ENCODE measurements at places on chromosomes 7 and 10.

DNA sequence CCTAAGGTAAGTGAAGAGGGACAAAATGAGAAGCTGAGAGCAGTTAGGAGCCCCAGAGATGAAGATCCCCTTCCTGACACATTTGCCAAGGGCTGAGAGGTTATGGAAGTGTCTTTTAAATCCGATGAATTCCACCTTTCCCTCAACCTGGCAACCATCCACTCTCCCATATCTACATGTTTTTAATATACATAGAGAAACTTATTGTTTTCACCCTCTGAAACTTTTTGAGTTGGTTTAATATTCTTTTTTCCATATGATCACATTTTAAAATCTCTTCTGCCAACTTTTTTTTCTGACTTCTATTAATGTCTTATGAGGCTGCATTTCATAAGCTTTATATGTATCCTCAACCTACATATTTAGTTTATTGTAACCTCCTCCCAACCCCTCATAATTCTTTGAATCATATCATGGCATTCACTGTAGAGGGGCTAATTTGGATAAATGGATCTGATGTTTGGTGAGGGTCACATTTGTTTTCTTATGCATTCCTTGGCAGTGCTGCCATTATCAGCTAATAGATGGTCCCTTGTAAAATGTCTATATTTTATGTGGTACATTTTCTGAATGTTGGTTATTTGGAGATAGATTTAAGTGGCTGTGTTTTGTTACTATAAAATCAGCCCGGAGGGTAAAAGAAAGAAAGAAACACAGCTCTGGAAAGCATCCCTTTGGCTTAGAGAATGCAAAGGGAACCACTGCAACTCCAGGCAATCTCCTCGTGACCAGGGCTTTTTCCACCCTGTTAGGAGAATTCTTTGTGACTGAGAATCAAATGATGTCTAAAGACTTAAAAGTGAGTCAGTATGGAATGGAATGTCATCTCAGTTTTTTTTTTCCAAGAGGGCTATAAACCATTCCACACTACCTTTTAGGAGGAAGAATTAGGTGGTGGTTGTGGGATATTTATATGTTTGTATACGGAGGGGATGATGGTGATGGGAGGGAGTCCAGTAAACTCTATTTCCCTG is 334.4 kb downstream of the SUGCT start:
- no peak for DNase-seq

DNA sequence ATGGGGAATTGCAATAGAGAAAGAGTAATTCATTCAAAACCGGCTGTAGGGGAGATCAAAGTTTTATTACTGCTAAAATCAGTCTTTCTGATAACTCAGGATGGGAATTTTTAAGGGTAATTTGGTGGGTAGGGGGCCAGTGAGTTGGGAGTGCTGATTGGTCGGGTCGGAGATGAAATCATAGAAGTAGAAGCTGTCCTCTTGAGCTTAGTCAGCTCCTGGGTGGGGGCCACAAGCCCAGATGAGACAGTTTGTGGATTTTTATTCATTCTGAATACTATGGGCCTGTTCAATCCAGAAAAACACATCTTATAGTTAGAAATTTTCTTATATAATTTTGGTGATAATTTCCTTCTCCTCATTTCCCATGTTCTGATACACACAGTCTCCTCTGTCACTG is 25.4 kb downstream of the CALD1 start:
- no peak for DNase-seq

DNA sequence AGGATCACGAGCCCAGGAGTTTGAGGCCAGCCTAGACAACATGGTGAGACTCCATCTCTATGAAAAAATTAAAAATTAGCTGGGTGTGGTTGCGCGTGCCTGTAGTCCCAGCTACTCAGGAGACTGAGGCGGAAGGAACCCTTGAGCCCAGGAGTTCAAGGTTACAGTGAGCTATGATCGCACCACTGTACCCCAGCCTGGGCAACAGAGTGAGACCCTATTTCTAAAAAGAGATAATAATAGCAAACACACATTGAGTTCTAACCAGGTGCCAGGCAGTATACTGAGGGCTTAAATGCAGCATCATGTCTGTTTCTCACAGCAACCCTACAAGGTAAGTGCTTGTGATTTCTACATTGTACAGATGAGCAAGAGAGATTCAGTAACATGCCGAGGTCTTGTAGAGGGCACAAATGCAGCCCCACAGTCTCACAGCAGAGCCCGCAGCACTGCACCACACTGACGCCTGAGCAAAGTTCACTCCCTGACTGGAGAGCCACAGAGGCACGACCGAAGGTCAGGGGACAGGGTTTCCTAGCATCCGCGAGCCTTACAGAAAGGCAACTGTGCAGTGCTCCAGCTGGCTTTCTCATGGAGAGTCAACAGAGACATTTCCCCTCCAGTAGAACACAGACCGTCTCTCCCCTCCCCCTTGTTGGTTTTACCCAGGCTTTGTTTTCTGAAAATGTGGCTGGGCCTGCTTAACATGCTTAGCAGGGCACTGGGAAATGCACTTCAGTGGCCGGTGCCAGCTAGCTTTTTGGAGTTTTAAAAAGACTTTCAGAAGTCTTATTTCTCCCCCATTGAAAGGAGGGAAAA is 36.5 kb downstream of the PDSS1 start:
- DNase-seq, result no peak

GRCh38 chr10:133237588-133238465 is at the start of gene VENTX:
TSS of gene VENTX (plus strand) at chr10:133237855. CDS start at chr10:133237915, 60 bp downstream.
- peak; percentile 87 for DNase-seq

DNA sequence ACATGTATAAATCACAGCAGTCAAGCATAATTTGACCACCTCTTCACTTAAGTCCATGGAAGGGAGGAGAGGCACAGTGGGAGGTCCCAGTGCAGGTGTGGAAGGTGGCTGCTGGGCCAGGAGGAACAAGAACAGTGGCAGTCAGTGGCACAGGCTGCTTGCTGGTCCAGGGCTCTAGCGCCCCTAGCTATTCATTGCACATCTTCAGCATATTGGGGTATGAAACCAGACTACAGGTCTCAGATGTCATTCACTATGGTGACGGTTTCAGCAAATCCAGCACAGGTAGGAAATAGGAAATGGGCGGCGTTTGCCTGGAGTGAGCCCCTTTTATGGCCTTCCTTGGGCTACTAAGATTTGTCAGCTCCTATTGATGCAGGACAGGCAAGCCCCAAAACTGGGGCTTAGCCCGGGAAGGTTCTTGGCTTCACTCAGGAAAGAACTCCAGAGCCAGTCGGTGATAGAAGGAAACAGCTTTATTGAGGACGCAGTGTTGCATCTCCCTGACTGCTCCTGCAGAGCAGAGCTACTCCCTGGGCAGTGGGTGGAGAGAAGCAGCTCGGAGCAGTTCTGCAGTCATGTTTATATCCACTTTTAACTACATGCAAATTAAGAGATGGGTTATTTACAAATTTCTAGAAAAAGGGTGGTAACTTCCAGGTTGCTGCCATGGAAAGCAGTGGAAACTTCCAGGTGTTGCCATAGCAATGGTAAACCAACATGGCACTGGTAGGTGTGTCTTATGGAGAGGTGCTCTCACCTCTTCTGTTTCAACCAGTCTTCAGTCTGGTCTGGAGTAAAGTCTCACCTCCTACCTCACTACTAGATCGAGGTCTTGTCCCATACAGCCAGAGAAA is 608.8 kb downstream of the PARD3 start:
- DNase-seq, result no peak

- DNase-seq, result no peak
Observed at GRCh38 chr7:123770378-123770777, 21.6 kb upstream of the WASL start.
